Erythroblast (primary cell): ENCODE measurements at places on chromosomes 3 and 15.

GRCh38 chr3:36511791-36512486 lies 131.6 kb downstream of the STAC start:
- DNase-seq = no peak

GRCh38 chr15:92733090-92733933 lies 77.7 kb upstream of the FAM174B start:
- DNase-seq = no peak

DNA sequence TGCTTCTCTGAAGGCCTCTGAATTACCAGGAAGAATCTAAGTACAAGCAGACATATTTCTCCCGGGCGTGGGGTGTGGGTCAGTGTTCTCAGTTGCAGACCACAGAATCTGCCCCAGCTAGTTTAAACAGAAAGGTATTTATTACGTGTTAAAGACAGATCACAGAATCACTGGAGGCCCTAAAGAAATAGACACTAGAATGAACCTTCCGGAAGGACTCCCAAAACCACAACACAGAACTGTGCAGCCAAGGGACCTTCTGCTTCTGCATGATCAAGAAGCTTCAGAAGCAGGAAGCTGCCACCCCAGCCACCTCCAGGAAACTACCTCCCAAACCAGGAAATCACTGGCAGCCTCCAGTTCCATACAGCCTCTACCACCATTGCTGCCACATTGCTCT lies 32.7 kb upstream of the ZFAND6 start:
- no peak for DNase-seq

GRCh38 chr15:72495007-72495406 lies 20.9 kb downstream of the ARIH1 start:
- peak; percentile 21 for DNase-seq

GRCh38 chr3:178454726-178455125 lies 81.5 kb upstream of the KCNMB2 start:
- no peak for DNase-seq

DNA sequence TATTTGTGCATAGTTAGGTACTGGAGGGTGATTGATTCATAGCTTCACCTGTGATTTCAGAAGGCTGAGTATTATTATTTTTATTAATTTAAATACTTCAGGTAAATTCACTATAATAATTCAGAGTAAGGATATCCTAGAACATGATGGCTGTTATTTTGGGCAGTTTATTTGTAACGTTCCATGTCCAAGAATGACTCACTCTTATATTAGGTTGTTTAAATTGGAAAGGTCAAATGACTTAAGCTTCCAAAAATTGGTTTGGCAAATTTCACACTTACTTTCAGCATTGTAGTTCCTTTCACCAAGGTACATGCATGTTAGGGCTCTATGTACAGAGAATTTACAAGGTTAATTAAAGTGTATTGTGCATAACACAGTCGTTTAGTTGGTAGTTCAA lies 120.2 kb downstream of the EPHA3 start:
- no peak for DNase-seq

DNA sequence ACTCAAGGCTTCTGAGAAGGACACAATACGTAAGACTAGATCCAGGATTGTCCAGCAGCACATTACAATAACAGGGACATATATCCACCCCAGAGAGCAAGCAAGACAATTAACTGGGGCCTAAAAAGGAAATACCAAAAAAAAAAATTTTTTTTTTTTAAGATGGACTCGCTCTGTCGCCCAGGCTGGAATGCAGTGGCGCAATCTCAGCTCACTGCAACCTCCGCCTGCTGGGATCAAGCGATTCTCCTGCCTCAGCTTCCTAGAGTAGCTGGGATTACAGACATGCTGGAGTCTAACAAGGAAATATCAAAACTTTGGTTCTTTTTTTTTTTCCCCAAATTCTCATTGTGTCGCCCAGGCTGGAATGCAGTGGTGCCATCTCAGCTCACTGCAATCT lies 28.8 kb upstream of the IMPDH2 start:
- no peak for DNase-seq

- peak; percentile 75 for DNase-seq
These were observed 16.9 kb downstream of the SLC24A1 start for GRCh38 chr15:65638681-65639089.

GRCh38 chr15:90184119-90184785 lies 16.9 kb upstream of the SEMA4B start:
- peak; percentile 92 for DNase-seq

GRCh38 chr3:185335799-185336198 lies 27.1 kb upstream of the MAP3K13 start:
- DNase-seq = no peak

GRCh38 chr3:17639257-17639656 lies 103.2 kb downstream of the TBC1D5 start:
- no peak for DNase-seq

DNA sequence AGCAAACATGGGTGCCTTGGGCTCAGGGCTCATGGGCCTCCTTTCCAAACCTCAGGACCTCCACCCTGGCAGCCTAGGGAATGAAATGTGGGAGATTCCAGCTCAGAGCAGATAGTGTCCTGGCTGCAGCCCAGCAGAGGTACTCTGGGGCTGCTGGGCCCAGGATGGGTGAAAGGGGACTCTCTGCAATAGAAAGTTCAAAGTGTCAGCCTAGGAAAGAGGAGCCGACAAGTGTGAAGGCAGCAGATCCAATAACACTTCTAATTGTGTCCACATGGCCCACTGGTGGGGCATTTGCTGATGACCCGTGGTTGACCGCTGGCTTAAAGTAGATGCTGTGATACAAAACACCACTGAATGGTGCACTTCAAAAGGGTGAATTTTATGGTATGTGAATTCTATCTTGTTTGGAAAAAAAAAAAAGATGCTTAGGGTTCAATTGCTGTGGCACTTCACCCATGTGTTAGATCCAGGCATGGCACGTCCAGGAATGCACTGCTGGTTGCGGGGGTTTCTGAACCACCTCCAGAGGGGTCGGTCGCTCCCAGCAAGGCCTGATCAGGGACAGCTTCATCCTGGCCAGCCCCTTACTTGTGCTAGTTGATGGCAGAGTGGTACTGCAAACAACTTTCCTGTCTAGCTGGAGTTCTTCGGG lies 20.9 kb downstream of the AMOTL2 start:
- DNase-seq = no peak

GRCh38 chr3:152444029-152444641 lies 175.4 kb downstream of the MBNL1 start:
- peak; percentile 55 for DNase-seq

DNA sequence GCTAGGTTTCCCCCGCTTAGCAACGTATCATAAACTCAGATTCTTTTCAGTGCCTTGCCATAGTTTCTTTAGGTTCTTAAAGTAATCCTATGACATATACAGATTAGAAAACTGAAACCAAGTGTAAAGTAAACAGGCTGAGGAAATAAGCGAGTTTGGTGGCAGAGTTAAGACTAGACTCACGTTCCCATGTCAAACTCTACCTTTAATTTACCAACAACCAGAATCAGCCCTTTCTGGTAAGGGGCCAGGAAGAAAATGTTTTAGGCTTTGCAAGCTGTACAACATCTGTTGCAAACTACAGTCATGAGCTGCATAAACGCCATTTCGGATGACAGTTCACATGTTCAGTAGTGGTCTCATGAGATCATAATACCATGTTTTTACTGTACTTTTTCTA lies 128.0 kb upstream of the PRICKLE2 start:
- no peak for DNase-seq

DNA sequence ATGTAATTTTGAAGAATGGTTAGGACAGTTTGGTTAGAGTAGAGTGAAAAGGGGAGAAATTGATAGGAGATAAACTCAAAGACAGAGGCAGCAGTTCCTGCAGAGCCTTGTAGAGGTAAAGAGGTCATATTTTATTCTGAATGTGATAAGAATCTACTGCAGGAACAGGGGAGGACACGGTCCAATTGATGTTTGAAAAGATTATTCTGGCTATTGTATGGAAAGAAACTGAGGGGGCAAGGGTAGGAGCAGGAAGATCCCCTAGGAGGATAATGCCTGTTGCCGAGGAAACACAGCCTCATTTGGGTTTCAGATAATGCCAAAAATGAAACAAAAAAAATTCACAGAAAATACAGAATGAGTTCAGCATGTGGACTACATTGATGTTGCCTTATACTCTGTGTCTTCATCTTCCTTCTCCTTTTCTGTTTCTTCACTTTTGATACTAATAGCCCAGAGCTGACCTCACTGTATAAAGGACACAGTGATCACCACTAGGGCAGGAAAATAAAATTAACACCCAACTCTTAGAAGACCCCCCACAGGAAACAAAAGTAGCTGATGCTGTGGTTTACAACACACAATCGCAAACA lies 454.6 kb upstream of the UBE2E2 start:
- DNase-seq = no peak

- DNase-seq = no peak
These were observed 14.5 kb upstream of the PLD1 start for GRCh38 chr3:171824824-171825221.

DNA sequence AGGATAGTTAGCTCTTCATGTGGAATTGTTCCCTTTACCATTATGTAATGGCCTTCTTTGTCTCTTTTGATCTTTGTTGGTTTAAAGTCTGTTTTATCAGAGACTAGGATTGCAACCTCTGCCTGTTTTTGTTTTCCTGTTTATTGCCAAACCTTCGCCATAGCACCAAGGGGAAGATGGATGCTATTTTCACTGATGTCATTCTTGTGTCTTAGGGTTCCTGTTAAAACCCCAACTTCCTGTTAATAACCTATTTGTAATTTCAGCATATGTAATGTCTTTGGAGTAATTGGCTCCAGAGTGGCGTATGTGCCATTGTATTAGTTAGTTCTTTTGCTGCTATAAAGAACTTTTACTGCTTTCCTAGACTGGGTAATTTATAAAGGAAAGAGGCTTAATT lies 10.8 kb downstream of the SAMMSON start:
- no peak for DNase-seq

DNA sequence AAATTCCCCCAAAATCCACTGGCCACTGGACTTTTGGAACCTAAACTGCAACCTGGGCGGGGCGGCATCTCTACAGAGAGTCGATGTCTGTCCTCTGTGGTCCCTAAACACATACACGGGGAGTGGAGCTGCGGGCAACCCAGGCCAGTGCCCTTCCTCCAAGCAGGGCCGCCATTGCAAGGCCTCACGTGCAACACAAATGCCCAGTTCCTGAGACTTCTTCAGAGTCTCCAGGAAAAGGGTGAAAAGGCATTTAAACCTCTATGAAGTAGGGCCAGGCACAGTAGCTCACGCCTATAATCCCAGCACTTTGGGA lies 4.9 kb downstream of the MUC4 start:
- no peak for DNase-seq

DNA sequence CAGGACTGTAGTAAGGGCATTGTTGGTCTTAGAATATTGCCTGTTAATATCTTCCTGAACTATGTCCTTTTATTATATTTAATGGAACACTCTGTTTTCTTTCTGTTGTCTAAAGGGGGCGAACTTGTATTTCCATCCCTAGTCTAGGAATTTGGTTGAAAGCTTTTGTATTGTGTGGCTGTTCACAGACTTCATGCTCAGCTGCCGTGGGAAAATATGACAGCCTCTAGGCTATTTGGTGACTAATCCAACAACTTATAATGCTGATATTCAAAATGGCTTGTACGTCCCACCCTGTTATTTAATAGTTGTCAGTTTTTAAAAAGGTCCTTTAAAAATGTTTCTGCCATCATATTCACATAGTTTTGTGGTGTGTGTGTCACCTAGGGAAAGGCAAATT lies 202.6 kb downstream of the KLHL25 start:
- peak; percentile 6 for DNase-seq

DNA sequence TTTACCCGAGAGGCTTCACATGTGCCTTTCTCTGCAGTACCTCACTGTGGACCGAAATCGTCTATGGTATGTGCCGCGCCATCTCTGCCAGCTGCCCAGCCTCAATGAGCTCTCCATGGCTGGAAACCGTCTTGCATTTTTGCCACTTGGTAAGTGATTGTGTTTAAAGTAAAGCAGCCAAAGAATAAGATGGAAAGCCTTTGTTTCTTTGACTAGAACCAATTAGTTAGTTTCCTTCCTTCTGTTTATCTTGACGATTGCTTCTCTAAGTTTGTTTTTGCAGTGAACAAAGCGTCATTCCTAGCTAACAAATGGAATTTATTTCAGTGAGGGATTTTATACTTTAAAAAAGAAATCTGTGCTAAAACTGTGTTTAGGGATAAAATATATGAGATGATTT lies 82.7 kb downstream of the LRRC28 start:
- no peak for DNase-seq

DNA sequence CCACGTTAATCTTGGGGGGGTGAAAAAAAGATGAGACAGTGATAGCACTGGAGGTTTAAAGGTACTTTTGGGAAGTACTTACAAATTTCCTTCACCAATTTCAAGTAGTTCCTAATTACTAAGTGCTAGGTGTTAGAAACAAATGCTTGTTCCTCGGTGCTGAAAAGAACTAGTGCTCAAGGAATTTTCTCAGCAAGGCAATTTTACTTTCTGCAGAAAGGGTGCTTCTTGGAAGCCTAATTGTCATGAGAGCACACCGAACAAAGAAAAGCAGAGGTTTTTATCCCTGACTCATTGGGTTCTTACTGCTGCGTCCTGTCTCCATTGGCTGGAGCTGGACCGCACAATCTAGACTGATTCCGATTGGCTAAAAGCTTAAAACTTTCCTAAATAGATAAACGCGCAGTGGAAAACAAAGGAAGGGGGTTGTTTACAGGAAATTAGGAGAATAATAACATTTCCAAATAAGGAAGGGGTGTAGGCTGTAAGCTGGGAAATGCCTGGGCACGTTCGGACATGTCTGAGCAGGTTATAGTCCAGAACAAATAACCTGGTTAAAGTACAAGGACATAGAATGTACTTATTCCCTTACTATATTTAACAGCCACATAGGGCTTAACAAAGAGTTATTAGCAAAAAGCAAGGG lies 49.6 kb downstream of the CHD2 start:
- peak; percentile 42 for DNase-seq

DNA sequence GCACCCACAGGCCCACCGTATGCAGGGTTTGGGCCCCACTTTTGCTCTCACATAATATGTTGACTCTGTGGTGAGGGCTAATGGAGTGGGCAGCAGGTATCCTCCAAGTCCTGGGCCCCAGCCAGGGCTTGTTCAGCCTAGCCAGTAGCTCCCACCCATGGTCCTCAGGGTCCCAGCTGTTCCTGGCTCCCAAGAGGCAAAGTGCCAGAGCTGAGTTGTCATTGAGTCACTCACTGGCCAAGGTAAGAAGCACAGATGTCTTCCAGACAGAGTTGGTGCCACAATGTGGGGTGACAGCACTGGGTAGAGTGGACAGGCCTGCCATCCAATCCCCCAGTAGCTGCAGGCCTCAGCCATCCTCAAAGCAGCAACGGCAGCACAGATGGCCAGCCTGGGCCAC lies 4.3 kb downstream of the SHF start:
- DNase-seq = no peak

DNA sequence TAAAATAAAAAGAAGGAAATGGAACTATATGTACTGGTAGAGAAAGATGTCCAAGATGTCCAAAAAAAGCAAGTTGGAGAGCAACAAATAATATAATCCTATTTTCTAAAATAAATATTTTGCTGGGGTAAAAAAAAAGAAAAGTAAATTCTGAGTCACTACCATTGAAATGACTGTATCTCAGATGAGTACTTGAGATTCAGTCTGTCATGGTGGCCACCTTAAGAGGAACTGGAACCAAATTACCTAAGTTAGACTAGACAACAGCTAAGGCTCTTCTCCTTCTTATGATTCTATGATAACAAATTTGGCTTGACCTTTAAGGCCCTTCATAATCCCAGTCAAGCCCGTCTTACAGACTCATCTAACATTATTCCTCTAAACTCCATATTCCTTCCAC lies 270.6 kb upstream of the HES1 start:
- no peak for DNase-seq
